ENCODE measurements at places on chromosomes 6 and 20.

DNA sequence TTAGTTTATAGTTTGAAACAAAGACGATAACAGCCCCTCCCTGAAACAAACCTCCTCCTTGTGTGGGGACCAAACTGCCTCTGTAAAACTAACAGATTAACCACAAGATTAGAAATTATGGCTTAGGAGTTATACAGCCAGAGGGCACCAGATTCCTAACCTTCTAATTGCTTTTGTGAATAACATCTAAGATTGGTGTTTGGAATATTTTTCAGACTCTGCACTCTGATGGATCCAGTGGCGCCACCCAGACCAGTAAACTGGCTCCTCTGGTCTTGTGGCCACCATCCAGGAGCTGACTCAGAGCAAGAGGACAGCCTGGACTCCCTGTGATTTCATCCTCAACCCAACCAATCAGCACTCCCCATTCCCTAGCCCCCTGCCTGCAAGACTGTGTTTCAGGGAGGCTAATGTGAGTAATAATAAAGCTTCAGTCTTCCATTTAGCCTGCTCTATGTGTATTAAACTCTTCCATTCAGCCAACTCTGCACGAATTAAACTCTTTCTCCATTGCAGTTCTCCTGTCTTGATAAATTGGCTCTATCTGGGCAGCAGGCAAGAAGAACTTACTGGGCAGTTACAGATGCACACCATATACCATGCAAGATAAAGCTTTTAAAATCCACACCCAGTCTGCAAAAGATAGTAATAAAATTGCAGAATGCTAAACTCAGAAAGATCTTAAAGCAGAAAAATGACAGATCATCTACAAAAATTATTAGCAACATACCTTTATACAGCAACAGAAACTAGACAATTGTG is 58.5 kb upstream of the SLC22A16 start:
- no peak for DNase-seq

DNA sequence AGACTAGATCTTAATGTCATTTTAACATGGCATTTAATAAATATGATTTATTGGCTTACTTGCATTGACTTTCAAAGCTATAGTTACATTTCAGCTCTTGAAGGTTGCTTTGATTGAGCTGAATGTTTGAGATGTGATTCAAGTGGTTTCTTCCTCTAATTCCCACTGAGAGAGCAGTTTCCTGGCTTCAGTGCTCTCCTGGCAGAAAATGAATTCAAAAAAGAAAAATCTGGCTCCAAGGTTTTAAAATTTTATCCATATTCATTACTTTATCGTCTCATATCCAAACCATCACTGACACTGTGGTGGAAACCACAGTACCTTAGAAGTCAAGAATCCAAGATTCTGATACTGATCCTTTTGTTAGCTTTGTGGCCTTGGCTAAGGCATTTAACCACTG is 263.1 kb upstream of the HSF2 start:
- no peak for DNase-seq

GRCh38 chr6:75210885-75211739 is 5.3 kb upstream of the COL12A1 start:
- DNase-seq = no peak

GRCh38 chr6:111995404-111995803 is 58.5 kb upstream of the CCN6 start:
- no peak for DNase-seq

DNA sequence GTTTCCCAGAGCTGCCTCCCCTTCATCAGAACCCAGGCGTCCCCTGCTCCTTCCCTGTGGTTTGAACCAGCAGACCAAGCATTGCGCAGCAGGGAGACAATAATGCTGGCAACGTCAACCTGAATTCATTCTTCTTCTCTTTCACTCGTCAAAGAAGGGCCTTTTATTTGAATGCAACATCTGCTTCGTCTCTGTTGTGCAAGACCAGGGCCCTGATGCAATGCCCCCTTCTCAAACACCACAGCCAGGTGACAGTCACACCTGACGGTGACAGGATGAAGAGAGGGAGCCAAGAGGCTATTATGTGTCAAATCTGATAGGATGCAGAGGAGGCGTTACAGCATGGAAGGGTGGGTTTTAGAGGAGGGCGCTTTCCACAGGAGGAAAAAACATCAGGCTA is 8.0 kb downstream of the INSM1 start:
- no peak for DNase-seq

GRCh38 chr20:8735674-8736073 is 333.2 kb upstream of the PLCB4 start:
- no peak for DNase-seq

- DNase-seq = no peak
These were observed 72.3 kb upstream of the CENPW start for GRCh38 chr6:126267626-126268025.

DNA sequence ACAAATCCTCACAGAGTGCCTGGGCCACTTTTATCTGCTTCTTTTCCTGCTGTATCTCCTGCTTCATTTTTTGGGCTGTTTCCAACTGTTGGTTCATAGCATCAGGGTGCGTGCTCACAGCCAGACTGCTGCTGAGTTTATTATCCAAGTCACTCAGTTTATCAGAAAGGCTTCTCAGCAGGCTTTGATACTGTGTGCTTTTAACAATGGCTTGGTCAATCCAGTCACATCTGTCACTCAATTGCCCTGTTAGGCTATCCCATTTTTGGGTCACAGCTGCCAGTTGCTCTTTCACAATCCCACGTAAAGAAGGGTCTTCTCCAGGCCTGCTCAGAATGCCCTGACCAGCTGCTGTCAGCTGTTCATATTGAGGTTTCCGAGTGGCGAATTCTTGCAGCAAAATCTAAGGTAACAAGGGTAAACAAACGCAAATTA is 87.2 kb downstream of the DST start:
- no peak for DNase-seq

- DNase-seq = no peak
These were observed 402.2 kb downstream of the GJA1 start for GRCh38 chr6:121837545-121838229.

GRCh38 chr6:117906507-117906957 is 532 bp upstream of the SLC35F1 start:
- no peak for DNase-seq

DNA sequence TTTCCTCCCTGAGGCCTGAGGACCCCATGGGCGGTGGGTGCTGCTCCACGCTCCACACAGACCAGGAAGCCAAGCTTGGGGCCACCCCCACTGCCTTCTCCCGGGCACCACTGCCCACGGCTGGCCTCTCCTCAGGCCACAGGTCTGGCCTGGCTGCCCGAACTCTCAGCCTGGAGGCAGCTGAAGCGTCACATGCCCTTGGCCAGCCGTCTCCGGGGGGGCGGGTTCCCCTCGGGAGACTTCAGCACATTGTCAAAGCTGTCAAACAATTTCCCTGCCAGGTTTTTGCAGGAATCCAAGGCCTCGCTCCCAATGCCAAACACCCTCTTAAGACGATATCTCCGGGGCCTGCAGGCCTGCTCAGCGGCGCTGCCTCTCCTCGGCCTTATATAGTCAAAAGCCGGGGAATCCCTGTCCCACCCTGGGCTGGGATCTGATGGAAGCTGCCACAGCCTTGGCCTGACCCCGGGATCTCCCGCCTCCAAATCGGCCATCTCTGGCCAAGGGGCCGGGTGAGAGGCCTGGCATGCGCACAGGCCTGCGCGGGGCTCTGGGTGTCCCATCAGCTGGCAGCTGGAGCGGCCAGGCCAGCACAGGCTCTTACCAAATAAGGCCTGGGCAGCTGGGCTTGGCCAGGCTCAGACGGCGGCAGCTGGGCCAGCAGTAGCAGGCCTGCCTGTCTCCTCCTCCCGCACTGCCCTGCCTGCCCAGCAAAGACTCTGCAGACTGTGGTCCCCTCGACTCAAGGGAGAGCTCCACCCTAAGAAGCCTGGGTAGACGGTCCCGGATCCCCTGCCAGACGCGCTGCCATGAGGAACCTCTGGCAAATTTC is 49.7 kb downstream of the RBM38 start:
- DNase-seq = no peak

DNA sequence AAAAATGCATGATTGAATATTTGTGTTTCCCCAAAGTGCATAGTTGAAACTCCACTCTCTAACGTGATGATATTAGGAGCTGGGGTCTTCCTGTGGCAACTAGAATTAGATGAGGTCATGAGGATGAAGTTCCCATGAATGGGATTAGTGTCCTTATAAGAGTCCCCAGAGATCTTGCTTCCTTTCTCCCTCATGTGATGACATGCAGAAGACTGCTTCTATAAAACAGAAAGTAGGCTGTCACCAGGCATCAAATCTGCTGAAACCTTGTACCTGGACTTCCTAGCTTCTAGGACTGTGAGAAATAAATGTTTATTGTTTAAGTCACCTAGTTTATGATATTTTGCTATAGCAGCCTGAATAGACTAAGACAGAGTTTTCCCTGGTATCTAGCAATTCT is 586.5 kb upstream of the EPHA7 start:
- DNase-seq = no peak

- DNase-seq = no peak
These were observed 22.6 kb downstream of the SLC2A12 start for GRCh38 chr6:134029495-134030455.

DNA sequence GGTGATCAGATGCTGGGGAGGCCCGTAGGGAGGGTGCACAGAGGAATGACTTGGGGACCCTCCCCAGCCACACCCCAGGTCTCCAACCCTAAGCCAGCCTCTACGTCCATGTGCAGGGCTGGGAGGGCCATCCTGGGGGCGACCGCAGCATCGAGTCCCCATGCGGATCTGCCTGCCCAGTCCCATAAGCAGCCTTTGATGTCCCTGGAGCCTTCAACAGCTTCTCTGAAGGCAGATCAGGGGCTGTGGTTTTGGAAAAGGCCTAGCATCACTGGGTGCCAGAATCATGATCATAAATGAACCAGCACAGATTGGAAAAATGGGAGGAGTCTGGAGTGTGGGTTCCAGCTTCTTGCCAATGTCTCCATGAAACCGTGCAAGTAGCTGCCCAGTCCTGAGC is 22.9 kb downstream of the TOX2 start:
- no peak for DNase-seq

DNA sequence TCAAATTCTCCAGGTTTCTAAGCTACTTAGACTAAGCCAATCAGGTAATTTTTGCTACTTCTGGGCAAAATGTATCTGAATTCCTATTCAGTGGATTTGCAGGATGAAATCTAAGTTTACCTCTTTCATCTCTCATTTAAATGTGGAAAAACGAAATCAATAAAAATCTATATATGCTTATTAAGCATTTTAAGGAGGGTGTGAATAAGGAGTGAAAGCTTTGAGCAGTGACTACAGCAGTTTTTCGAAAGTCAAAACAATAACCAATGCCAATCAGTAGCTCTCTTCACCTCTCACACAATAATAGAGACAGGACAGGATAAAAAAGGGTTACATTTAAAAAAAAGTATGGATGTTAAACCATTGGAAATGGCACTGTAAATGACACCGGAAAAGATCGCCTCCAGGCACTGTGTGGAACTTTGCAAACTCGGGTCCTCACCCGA is 476 bp upstream of the BCKDHB start:
- DNase-seq = no peak

DNA sequence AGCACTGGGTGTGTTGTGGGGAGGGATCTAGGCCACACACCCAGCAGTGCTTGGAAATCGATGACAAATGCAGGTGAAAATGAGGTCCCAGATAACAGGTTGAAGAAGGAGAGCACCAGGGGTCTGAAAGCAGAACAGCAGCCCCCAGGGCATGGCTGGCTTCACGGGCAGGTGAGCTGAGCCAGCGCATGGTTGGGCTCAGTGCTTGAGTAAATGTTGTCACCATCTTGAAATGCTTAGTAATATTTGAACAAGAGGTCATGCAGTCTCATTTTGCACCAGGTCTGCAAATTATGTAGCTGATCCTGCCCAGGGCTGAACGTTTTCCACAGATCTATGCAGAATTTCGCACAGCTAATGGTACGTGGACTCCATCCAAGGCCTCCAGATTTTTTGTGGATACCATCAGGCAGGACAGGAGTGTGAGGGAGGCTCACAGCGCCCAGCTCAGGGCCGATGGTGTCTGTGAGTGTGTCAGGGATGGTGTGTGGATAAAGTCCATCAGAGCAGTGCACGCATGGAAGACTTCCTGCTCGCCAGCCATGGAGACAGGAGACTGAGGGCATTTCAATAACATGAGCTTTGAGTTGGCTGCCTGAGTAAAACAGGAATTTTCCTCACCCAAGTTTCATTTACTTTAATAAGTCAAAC is 53.1 kb upstream of the SNX9 start:
- DNase-seq = no peak

DNA sequence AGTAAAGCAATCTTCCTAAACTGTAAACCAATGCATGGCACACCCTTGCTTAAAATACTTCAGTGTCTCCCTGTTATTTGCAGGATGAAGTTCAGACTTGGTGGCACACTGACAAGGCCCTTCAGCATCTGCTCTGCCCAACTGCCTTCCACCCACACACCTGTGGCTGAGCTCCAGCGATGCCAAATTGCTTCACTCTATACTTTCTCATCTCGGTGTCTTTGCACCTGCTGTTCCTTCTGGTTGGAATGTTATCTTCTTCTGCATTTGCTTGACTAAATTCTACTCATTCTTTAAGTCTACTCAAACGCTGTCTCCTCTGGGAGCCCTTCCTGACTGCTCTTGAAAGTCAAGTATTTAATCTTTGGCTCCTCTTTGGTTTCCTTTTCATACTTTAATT is 100.1 kb upstream of the SUPT3H start:
- DNase-seq = no peak

DNA sequence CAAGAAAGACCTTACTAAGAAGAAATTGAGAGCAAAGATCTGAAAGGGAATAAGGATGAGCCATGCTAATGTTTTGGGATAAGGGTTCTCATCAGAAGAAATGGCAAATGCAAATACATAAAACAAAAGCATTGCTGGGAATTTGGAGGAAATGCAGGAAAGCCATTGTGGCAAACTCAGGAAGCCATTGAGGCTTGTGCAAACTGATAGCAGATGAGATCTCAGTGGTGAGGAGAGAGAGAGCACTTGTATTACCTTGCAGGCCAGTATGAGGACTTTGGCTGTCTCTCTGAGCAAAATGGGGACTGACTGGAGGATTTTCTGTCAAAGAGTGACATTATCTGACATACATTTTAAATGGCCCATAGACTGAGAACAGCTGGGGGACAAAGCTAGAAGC is 103.0 kb downstream of the ADGRB3 start:
- DNase-seq = no peak

DNA sequence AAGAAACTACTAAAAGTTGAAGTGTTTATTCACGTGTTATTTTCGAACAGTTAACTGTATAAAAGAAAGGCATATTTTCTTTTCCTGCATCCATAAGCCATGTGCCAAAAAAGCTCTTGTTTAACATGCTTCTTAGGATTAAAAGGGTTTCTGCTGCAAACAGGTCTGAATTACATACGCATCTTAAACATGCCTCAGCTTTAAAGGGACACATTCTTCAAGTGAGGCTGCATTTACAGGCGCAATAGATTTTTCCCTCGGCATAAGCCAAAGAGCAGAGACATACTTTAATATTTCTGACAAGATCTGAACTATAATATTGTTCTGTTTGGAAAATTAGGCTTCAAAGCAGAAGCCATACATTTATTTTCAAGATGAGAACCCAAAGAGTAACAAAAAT is 39.4 kb downstream of the PDE7B start:
- no peak for DNase-seq

- DNase-seq = no peak
These were observed 133.7 kb upstream of the GMDS start for GRCh38 chr6:2378891-2379652.
